Stimulated activated CD8-positive, alpha-beta memory T cell treated with anti-CD3 and anti-CD28 coated beads, Interleukin-7, amount 100 ng/mL, for 4 hours (primary cell): ENCODE measurements at places on chromosomes 6 and 20.
A peak's percentile ranks its signal among the peaks of the same experiment; 100 is the strongest.

- DNase-seq = no peak
Observed at GRCh38 chr6:89583559-89583958, 55.0 kb downstream of the LYRM2 start.

DNA sequence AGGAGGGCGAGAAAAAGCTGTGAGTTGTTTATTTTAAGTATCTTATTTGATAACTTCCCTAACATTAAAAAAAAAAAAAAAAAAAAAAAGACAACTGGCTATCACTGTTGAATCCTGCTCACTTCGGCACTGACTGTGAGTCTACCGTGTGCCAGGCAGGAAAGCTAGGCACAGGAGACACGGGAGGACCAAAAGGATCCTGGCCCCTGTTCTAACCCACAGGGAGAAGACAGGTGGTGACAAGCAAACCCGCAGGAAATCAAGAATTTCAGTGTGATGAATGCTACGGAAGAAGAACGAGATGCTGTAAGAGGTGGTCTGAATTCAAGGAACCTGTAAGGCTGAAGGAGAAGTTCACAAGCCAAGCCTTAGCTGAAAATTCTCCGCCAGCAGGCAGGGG is 94.7 kb upstream of the NFATC2 start:
- DNase-seq = no peak

DNA sequence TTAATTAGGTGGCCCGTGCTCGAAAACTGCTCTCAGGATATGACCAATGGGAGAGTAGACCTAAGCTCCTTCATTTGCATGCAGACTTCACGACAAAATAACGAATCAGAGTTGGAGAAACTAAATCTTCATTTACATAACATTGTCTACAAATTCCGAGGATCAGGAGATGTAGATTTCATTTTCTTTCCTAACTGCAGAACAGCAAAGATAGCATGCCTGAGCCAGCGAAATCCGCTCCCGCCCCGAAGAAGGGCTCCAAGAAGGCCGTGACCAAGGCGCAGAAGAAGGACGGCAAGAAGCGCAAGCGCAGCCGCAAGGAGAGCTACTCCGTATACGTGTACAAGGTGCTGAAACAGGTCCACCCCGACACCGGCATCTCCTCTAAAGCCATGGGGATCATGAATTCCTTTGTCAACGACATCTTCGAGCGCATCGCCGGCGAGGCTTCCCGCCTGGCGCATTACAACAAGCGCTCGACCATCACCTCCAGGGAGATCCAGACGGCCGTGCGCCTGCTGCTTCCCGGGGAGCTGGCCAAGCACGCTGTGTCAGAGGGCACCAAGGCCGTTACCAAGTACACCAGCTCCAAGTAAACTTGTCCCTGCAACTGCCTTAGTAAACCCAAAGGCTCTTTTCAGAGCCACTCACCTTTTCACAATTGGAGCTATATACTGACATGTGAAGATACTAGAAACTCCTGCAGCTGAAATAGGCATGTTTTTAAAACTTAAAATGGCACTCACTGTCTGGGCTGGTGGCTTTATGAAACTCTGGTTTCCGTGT is 96.5 kb downstream of the HFE start:
- DNase-seq = no peak

DNA sequence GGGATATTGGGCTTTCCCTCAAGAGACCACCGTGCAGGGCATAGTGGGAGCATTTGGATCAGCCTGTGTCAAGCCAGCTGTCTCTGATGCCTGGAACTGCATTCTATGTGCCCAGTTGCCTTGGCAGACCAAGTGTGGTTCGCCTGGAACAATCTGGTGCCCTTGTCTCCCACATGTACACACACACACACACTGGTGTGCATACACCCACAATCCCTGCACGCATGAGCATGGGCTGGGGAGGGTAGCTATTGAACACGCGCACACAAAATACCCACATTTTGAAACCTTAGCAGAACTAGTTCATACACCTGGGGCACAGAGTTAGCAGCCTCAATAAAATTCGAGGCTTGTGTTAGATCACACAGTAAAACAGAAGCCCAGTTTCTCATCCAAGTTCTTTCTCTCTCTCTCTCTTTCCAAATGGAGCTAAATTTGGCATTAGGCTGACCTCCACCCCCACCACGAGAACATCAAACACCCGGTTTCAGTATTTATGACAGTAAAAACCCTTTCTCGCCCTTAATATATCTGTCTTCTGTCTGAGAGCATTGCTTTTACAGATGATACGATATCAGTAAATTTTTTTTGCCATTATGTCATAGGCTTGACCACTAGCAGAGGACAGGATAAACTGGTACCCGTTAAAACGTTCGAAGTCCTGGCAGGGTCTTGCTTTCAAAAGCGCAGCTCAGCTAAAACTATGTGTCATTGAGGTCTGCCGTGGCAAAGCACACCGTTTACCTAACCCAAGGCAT is 18.2 kb upstream of the NFATC2 start:
- DNase-seq = no peak

DNA sequence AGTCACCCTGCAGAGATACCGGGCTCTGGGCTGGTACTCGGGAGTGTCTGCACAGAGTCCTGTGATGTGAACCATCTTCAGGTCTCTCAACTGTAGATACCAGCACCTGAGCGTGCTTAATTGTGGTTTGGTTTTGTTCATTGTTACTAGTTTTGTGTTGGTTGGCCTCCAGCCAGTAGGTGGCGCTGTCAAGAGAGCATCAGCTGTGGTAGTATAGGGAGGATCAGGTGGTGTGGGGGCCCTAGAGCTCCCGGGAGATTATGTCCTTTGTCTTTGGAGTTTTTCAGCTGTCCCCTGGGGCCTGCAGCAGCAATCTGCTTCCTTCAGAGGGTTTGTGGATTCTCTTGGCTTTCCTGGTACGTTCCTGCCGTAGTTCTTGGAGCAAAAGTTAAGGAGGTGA is 67.9 kb downstream of the CDYL start:
- no peak for DNase-seq

- no peak for DNase-seq
Observed at GRCh38 chr20:46230801-46231282, 77.5 kb downstream of the CDH22 start.

- DNase-seq = no peak
Observed at GRCh38 chr20:24837781-24838450, 111.2 kb upstream of the CST7 start.

- DNase-seq = no peak
Observed at GRCh38 chr6:143234734-143235133, 174.0 kb downstream of the AIG1 start.

- DNase-seq = no peak
Observed at GRCh38 chr20:61879303-61879620, 186.4 kb downstream of the TAF4 start.

DNA sequence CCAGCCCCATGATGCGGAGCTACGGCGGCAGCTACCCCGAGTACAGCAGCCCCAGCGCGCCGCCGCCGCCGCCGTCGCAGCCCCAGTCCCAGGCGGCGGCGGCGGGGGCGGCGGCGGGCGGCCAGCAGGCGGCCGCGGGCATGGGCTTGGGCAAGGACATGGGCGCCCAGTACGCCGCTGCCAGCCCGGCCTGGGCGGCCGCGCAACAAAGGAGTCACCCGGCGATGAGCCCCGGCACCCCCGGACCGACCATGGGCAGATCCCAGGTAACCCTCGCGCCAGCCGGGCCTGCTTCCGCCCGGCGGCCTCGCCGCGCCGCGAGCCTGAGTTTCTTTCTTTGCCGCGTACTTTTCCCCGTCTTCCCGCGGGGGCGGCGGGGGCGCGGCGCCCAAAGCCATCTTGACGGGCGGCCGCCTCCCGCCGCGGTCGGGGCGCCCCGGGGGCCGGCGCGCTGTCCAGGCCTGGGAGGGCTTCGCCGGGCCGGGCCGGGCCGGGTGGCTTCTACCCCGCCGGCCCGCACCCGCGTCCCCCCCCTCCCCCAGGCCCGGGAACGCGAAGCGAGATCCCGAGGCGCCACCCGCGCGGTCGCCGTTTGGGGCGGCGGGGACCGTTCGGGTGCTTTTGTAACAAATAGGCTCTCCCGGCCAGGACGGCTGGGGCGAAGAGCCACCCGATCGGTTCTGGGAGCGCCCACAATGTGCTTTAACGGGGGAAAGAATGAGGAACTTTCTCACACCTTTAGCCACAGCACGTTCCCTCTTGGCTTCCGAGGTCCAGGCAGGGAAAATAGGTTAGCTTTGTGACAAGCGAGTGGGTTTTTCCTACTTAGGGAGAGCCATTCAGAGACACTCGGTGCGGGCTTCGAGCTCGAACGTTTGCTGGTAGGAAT is 2.3 kb downstream of the ARID1B start:
- no peak for DNase-seq

- DNase-seq = no peak
Observed at GRCh38 chr6:84002226-84002625, 31.3 kb upstream of the MRAP2 start.

GRCh38 chr20:2213401-2213800 is 82.4 kb upstream of the TGM3 start:
- DNase-seq = no peak

DNA sequence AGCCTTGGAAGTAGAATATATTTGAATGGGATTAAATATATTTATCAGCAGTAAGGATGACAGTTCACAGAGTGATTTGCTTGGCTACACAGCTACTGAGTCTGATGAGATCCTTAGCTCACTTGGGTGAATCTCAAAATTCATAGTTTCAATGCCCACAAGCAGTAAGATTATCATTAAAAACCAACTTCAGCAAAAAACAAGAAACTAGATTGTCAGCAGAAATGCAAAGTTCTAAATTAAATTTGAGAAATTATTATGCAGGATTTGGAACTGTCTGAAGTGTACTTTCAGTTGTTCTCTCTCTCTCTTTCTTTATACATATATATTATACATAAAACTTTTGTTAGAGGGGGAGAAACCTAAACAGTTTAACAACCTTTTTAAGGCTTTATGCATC is 288.8 kb upstream of the SASH1 start:
- DNase-seq = no peak

DNA sequence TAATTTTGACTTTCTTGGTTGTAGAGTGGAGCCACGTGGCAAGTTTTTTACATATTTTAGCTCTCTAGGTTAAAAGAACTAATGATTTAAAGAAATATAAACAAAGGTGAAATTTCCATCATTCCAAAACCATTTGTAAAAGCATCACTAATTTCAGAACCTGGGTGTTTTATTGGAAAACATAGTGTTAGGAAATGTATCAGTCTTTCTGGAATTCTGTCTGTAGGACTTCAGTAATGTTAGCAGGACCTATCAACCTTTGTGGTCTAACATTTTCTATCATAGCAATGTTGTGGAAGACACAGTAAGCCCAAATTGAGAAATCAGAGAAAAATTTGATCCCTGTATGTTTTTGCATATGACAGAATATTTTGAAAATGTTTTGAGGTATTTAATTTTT is 28.3 kb downstream of the L3MBTL3 start:
- no peak for DNase-seq

- no peak for DNase-seq
Observed at GRCh38 chr20:24462460-24463010, 6.9 kb upstream of the SYNDIG1 start.

DNA sequence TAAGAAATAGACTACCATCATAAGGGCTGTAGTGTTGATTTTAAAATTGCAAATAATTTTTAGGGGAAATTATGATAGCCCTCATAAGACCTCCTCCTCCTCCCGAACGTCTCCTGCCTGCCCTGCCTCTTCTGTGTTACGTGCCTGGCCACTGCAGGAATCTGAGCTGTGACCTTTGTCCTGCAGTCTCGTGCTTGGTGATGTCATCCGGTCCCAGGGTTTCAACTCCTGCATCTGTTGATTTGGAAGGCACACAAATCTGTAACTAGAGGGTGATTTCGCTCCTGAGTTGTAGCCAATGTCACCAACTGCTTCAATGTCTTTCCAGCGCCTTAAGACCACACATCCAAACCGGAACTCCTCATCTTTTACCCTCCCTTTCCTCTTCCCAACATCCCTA is 163.2 kb downstream of the AIG1 start:
- no peak for DNase-seq

DNA sequence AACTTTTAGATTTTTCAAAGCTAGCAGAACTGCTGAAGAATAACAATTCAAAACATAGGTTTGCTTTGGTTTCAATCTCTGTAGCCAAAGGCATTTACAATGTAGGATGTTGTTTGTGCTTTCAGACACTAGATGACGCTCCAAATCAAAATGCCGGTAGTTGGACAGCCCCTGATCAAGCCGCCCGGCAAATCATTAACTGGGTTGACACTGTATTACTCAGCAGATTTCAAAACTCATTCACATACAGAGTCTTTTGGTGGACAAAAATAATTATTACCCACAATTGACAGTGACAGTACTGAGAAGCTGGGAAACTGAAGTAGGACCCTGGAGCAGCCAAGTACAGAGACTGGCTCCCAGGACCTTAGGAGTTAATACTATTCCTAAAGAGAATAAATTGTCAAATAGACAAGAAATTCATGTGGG is 21.3 kb upstream of the HFE start:
- peak; percentile 27 for DNase-seq

DNA sequence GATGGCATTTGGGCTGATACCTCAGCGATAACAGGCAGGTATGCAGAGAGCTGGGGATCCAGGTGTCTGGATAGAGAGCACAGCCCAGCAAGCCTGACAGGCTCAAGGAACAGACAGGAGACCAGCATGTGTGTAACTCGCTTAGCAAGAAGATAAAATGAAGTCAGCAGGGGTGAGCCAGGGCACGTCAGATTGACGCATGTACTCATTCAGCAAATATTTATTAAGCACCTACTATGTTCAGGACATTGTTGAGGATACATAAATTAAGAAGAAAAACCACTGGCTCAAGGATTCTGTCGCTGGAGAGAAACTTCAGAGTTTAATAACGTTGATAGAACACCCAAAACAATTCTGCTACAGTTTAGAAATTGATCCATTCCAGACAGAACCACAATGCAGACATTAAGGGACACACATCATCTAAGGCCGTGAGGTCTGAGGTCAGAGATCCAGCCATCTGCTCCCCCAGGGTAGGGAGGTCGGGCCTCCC is 1.0 kb upstream of the DUSP22 start:
- DNase-seq = no peak

DNA sequence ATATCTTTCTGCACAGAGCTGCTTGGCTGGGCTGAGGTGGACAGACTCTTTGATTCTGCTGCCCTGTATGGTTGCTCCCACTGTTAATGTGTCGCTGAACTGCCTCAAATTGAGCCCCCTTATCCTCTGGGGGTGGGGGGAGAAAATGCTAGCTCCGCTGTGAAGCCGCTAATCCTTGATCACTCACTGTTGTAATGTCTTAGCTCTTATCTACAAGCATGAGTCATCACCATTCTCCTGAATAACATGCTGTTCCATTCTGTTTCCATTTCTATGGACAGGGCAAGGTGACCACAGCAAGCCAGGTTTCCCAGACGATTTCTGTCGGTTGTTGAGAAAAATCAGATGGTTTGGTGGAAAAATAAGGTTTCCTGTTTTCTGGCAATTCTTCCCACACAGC is 218.4 kb upstream of the GGTLC1 start:
- no peak for DNase-seq

DNA sequence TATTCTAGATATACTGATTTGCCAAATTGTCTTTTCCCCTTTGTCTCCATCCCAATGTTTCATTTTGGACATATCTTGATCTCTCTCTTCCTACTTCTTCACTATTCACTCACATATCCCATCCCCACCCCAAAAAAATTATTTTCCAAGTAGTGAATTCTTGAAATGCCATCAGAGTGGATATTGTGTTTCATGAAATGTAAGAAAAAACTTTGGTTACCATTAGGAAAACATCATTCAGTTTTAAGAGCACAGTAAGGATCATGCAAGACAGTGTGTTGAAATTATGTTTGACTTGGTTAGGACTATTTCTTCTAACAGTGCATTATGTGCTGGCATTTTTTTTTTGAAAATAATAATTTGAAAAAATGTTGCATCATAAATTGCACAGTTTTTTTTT is 5.7 kb downstream of the RSPO3 start:
- no peak for DNase-seq

GRCh38 chr6:43858161-43859153 is 88.4 kb downstream of the VEGFA start:
- DNase-seq = no peak
